ENCODE measurements at places on chromosomes 5 and 9. TPM values are rescaled to one million over a fixed set of nuclear protein-coding genes. Genes with fewer than 3 reads are reported as not detected.

The TYRP1 gene
- total RNA-seq: not detected

GRCh38 chr5:112549127-112549526 lies 130.1 kb upstream of the EPB41L4A start:
- H3K4me3 ChIP-seq: no peak overlapping the region
- H3K27ac ChIP-seq: no peak overlapping the region
- H3K36me3 ChIP-seq: no peaks in the 10 kb centered on the region
- no peaks in the 10 kb centered on the region for H3K4me1 ChIP-seq

- DNase-seq: no peak
- H3K27ac ChIP-seq: no peak overlapping the region
- no peaks in the 10 kb centered on the region for H3K27me3 ChIP-seq
- no peaks in the 10 kb centered on the region for H3K4me1 ChIP-seq
- H3K36me3 ChIP-seq: no peaks in the 10 kb centered on the region
Observed at GRCh38 chr5:355958-356357, 34.4 kb downstream of the AHRR start.

DNA sequence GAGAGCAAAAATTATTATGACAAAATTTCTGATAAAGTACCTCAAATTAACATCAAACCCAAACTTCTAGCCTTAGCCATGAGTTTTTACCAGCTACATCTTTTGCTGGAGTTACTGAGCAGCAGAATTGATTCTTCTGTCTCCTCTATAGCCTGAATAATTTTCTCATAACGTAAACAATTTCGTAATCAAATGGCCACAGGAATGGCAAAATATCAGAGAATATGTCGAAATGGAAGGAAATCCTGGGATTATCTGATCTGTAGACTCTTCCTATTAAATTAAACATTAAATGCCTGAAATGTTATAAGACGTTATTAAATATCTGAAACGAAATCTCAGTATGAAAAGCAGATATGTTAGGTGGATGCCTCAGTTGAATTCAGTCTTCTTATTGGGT lies 41.1 kb downstream of the LURAP1L start:
- no peaks in the 10 kb centered on the region for H3K27me3 ChIP-seq
- DNase-seq: no peak
- H3K36me3 ChIP-seq: no peaks in the 10 kb centered on the region
- H3K27ac ChIP-seq: no peak overlapping the region

GRCh38 chr5:145509336-145510136 lies 325.6 kb downstream of the PRELID2 start:
- no peak overlapping the region for H3K4me3 ChIP-seq
- DNase-seq: no peak
- no peaks in the 10 kb centered on the region for H3K27me3 ChIP-seq
- H3K36me3 ChIP-seq: no peaks in the 10 kb centered on the region

DNA sequence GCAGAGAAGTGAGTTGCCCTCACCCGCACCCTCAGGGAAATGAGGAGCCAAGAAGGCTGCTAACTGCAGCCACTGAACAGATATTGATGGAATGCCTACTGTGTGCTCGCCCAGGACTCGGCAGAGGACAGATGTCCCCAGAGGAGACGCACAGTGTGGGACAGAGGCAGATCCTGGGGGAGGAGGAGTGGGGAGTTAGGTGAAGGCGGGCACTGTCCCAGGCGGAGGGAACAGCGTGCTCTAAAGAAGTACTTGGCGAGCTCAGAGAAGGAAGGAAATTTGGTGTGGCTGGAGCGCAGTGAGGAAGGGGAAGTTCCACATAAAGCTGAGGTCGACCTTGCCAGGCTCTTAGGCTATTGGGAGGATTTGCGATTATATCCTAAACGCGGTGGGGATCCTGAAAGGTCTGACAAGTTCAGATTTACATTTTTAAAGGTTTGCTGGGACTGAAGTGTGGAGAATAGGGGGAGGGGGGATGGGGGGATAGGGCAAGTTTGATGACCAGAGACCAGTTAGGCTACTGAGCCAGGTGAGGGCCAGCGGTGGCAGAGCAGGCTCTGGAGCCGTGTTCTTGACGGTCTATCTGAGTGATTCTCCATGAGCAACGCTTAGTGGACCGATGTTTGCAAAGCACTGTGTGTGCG lies 23.6 kb upstream of the CERCAM start:
- no peak overlapping the region for H3K4me3 ChIP-seq
- peaks cover 3% of the 10 kb centered on the region for H3K4me1 ChIP-seq
- no peak overlapping the region for H3K27ac ChIP-seq
- no peaks in the 10 kb centered on the region for H3K27me3 ChIP-seq

- H3K4me3 ChIP-seq: no peak overlapping the region
- H3K27ac ChIP-seq: no peak overlapping the region
- H3K27me3 ChIP-seq: peaks cover 10% of the 10 kb centered on the region
- H3K36me3 ChIP-seq: no peaks in the 10 kb centered on the region
- DNase-seq: no peak
- no peaks in the 10 kb centered on the region for H3K4me1 ChIP-seq
Observed at GRCh38 chr5:133729800-133730199, 117.5 kb upstream of the FSTL4 start.

The OLFM1 gene
- not detected for total RNA-seq

- no peaks in the 10 kb centered on the region for H3K27me3 ChIP-seq
- DNase-seq: peak; percentile 9
- peaks cover 5% of the 10 kb centered on the region for H3K36me3 ChIP-seq
- peak overlapping the region; percentile 82 for H3K4me3 ChIP-seq
- peaks cover 9% of the 10 kb centered on the region for H3K4me1 ChIP-seq
Observed at GRCh38 chr5:34008802-34009201, 952 bp upstream of the AMACR start.

Measured in CD4-positive, alpha-beta T cell (primary cell).